ENCODE measurements at places on chromosomes 2 and 18.
A peak's percentile ranks its signal among the peaks of the same experiment; 100 is the strongest.

GRCh38 chr2:157052685-157053224, 204.8 kb upstream of the GALNT5 start:
- DNase-seq, result peak; percentile 43

- DNase-seq, result no peak
Measured at GRCh38 chr2:127420039-127420864, 2.0 kb downstream of the PROC start.

DNA sequence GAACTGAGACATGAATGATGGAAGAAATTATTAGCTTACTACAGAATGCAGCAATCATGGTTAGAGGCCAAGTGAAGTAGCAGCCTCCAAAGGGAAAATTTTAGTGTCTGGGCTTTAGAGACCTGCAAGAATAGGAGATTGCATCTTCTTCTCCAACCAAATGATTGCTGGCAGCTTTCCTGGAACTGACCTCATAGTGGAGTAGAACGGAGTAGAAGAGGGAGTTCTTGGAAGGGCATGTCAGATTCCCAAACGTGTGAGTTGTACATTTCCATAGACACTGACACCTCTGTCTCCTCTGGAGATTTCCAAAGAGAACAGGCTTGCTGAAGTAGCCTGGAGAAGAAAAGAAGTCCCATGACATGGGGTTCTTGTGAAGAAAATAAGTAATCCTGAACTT, 169.8 kb upstream of the ERBB4 start:
- DNase-seq, result no peak

GRCh38 chr2:207296265-207296948, 130.7 kb upstream of the KLF7 start:
- no peak for DNase-seq

- no peak for DNase-seq
Measured at GRCh38 chr2:157720504-157720903, 91.8 kb upstream of the ACVR1C start.

GRCh38 chr2:212076456-212076855, 462.1 kb downstream of the ERBB4 start:
- no peak for DNase-seq

DNA sequence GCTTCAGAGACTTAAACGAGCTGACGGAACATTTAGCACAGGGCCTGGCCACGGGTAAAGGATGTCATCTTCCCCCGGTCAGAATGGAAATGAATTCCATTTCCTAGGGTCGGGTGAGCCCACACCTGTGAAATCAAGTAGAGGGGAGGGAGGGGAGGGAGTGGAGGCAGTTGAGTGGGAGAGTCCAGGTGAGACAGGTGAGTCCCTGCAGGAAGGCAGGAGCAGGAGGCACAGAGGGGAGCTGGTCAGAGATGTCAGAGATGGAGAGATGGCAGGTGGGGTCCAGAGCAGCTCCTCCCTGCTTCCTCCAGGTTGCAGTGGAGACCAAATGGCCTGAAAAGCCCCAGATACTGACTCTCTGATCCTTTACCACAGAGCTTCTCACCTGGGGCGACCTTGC, 55.2 kb downstream of the SH3BP4 start:
- no peak for DNase-seq

- no peak for DNase-seq
Measured at GRCh38 chr2:171327043-171327496, 106.7 kb downstream of the METTL8 start.

GRCh38 chr18:77597726-77598125, 348.1 kb downstream of the GALR1 start:
- DNase-seq, result no peak

DNA sequence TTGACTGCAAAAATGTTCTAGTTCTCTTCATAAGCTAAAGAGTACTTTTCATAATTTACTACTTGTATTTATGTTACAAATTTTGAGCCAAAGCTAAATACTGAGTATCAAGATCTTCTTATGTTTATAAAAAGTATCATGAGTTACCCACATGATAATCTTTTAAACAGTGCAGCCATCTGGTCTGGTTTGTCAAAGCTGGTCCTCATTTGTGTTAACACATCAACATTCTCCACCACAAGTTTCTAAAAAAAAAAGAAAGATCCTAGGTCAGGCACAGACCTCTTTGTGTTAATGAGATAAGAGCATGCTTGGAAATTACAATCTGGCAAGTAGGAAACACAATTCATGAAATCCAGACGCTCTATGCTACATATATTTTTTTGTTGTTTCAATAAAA, 75.5 kb upstream of the FRZB start:
- DNase-seq, result no peak
